ENCODE measurements at places on chromosomes 3 and 15.

DNA sequence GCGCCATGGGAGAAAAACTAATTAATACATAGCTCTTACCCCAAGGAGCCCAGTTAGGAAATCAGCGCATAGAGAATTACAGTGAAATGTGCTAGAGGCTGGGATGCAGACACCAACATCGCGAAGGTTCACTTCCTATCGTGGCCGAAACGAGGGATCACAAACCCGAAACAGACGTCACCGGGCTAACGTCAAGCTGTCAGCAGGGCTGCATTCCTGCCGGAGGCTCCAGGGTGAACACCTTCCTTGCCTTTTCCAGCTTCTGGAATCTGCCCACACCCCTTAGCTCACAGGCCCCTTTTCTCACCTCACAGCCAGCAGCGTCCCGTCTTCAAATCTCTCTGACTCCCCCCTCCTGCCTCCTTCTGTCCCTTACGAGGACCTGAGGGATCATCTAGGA lies 13.0 kb downstream of the GP5 start:
- no peak for DNase-seq

DNA sequence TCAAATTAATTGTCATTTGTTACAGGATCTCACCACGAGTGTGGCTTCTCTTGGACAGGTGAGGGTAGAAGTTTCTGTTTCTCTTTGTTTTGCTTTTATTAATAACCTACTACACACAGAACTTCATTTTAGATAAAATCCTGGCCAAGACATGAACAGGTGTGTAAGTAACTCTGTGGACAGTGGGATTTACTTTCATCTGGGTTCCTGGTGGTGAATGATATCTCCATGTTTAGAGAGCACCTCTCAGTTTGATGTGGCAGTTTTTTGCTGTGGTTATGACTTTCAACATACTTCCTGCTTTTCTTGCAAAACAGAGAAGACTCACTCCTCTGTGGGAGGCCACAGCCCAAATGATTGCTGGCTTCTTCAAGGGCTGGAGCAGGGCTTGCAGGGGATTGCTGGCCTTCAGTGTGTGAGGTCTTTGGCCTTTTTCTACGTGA lies 71.1 kb upstream of the XCR1 start:
- DNase-seq, result no peak

GRCh38 chr15:92914768-92915221 lies 14.7 kb downstream of the CHD2 start:
- DNase-seq, result no peak

DNA sequence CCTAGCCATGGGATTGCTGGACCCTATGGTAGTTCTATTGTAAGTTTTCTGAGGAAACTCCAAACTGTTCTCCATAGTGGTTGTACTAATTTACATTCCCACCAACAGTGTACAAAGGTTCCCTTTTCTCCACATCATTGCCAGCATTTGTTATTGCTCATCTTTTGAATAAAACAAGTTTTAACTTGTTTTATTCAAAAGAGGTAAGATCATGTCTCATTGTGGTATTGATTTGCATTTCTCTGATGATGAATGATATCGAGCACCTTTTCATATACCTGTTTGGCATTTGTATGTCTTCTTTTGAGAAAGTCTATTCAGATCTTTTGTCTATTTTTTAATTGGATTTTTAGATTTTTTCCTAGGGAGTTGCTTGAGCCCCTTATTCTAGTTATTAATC lies 819.1 kb downstream of the TUSC7 start:
- no peak for DNase-seq

DNA sequence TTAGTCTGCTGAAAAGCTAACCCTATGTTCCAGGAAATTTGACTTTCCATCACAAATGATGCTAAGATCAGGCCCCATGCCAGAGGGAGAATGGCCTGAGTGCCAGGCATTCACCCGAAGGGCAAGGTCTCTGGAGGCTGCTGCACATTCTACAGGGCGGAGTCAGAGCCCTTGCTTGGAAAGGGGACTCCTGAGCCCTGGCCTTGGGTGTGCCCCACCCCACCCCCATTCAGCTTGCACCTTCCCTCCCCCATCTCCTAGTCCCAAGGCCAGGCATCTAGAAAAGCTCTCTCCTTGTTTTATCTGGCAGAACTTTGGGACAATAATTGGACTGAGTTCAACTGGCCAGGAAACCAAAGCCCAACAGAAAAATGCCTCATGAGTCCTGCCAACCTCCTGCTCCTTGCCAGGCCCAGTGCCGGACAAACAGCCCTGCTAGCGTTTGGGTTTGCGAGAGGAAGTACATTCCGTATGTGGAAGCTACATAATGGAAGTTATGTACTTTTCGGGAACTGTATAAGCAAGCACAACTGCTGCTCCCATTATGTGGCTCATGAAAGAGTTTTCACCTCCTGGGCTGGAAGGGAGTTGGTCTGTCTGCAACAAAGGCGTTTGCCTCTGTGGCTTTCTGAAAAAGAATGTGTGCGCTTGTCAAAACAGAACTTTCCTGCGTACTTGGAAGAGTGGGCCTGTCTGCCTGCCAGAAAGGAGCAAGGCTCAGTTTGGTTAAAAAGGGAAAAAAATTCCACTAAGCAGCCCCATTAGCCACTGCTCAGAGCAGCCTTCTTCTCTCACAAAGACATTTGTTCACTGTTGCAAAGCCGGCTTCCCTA lies 321.5 kb upstream of the CTNNB1 start:
- DNase-seq, result no peak

- DNase-seq, result no peak
These were observed 353.9 kb upstream of the TPRG1 start for GRCh38 chr3:188817935-188818269.

DNA sequence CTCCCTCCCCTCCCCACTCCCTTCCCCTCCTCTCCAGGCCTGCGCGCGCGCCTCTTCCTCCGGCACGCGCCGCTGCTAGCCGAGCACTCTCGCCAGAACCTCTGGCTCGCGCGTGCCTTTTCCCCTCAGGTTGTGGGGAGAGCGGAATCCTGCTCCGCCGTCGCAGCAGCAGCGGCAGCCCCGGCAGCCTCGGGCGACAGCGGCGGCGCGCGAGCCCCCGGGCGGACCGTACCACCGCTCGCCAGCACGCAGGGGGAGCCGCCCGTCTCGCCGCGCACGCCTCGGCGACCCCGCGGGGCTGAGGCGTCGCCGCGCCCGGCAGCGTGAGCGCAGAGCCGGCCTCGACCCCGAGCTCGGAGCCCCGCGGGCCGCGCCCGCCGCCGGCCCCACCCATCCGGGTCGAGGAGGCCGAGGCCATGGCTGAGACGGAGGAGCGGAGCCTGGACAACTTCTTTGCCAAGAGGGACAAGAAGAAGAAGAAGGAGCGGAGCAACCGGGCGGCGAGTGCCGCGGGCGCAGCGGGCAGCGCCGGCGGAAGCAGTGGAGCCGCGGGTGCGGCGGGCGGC lies at the start of gene CDV3:
CDV3 (plus strand) TSS at position 58 of the 566 bp plus-strand sequence; CDS start at position 417, 359 bp downstream.
- DNase-seq, result no peak

DNA sequence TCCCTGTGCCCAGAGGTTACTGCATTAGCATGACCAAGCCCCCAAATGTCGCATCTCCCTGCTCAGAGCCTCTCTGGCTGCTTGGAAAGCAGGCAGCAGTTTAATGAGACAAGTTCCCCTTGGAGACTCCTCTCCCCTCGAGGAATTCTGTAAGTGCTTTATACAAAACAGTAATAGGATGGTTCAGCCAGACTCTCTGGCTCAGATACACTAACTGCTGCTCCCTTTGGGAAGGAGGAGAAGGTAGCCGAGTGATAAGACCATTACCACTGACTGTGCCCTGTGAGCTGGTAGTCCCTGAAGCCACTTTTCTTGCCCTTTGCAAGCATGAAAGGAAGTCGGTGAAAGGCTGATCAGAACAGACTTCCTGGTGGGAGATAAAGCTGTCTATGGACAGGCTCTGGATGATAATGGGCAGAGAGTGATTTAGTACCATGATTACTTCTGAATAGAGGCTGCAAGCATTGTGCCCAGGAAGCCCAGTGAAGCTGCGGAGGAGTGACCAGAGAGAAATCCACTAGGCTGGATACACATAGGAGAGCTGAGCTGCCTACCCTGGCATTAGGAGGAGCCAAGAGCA lies 100.8 kb downstream of the SEMA6D start:
- no peak for DNase-seq

GRCh38 chr3:13824521-13825310 lies 55.2 kb downstream of the WNT7A start:
- no peak for DNase-seq

- peak; percentile 56 for DNase-seq
These were observed at the start of gene CEMIP for GRCh38 chr15:80778964-80779657. CEMIP (plus strand) TSS chr15:80779370; CDS start chr15:80873880, 94,510 bp downstream.

DNA sequence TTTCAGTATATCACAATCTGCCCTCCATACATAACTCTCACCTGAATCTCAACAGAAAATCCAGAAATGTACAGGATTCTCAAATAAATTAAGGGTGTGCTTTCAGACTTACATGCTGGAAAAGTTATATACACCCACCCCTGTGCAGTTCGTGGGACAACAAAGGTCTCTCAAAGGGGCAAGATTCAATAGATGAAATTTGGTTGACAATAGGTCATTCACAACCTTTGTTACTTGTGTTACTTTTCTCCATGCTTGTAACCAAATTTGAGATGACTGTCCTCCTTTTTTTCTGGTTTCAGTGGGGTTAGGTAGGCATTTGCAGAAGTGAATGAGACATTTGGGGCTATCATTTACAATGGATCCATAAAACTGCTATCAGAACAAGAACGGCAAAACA lies 72.7 kb downstream of the SETMAR start:
- DNase-seq, result no peak

- DNase-seq, result no peak
These were observed 10.2 kb downstream of the EEFSEC start for GRCh38 chr3:128163432-128163831.

DNA sequence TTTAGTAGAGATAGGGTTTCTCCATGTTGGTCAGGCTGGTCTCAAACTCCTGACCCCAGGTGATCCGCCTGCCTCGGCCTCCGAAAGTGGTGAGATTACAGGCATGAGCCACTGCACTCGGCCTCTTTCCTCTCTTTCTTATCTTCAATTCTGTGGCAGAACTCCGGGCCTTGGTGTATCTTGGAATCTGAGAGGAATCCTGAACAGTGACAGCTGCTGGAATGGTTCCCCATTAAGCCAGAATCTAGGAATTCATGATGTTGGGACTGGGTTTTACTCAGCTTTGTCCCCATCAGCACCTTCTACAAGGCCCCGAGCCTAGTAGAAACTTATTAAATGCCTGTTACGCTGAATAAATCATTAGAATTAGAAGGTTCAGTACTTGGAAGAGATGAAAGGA lies 81.4 kb downstream of the GPR156 start:
- no peak for DNase-seq

GRCh38 chr3:188452158-188452772 lies 298.3 kb downstream of the LPP start:
- no peak for DNase-seq

DNA sequence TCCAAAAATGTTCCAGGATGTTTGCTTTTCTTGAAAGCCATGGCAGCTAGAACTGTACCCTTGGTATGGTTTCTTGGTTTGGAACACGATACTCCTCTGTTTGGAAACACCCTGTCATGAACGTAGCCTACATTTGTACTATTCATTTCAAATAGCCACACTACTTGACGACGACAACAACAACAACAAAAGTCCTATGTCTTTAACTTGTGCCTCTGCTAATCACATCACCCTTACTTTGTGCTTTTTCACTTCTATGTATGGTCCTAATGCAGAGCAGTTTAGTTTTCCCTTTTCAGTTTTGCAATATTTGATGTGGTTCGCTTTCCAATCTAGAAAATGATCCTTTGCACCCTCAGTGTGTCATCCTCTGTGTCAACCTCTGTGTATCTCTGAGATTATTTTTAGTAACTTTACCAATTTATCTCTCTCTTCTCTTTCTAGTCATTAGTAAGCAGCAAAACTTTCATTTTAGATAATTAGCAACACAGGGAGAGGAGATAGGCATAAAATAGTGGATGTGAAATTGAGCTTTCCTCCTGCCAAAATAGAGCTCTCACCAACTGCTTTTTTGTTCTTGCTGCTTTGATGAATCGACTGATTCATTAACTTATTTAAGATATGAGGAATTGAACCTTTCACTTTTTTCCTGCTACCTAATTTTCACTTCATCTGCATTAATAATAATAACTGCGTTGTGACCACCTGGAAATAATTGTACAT lies 44.1 kb upstream of the TP63 start:
- DNase-seq, result no peak

DNA sequence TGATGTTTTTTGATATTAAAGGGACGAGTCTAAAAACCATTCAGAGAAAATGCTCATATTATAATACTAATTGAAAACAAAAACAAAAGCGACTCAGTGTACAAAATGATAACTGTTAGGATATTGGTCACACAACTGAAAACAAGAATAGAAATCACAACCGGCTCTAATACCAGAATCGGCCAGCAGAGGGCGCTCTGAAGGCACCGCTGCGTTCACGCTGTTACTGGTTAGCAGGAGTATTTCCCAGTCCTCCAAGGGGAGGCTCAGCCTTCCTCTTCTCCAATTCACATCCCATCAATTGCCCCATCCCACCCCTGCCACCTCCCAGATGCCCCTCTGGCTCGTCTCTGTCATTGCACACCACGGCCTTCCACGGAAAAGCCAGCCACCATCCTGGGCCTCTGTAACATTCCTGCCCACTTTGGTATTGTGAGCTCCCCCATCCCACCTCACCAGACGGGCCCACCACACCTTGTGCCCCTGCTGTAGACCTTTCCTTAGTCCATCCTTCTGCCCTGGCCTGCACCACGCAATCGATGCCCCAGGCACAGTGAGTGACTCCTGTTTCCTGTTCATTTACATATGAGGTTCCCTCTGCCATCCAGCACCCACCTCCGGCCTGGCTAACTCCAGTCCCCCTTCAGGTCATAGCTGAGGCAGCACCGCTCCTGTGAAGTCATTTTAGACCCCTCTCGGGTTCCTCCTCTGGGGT lies 8.5 kb downstream of the FAM107A start:
- peak; percentile 83 for DNase-seq

Measured in activated CD4-positive, CD25-positive, alpha-beta regulatory T cell treated with anti-CD3 and anti-CD28 coated beads, Interleukin-2, amount 50 U/mL, for 72 hours (primary cell).